ENCODE measurements at places on chromosomes 16 and 17.

- H3K27ac ChIP-seq: no peak overlapping the region
- H3K27me3 ChIP-seq: no peaks in the 10 kb centered on the region
- no peaks in the 10 kb centered on the region for H3K36me3 ChIP-seq
- DNase-seq: no peak
- no peak overlapping the region for H3K4me3 ChIP-seq
Measured at GRCh38 chr16:77262971-77263370, 63.8 kb downstream of the SYCE1L start.

DNA sequence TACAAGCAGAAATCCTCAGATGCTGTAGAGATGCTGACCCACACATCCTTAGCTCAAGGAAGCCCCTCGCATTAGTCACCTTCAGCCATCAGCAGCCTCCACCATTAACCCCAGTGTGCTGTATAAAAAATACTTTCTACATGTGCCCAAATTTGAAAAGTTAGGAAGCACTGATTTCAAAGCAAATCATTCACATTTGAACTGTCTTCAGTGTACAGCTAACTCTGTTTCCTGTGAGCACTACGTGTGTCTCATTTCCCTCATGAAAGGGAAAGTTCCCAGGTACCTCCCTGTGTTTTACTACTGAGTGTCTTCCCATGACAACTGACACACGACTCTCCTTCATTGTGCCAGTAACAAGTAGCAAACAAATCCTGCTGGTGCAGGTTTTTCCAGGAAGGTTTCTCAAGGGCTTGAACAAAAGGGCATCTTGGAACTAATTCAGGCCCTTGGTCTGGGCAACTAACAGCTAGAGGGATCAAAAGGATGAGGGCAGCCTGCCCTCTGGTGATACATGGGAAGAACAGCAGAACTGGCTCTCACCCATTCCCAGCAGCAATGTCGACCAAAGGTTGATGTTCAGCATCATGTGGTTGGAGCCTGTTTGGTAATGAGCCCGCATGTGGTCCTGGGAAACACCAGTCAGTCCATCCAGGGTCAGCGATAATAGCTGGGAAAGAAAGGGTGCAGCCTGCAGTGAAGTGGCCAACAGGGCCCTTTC, 4.0 kb downstream of the SLC35B1 start:
- no peaks in the 10 kb centered on the region for H3K27me3 ChIP-seq
- H3K36me3 ChIP-seq: peaks cover 27% of the 10 kb centered on the region
- H3K4me3 ChIP-seq: no peak overlapping the region
- DNase-seq: peak; percentile 18
- H3K4me1 ChIP-seq: peaks cover 11% of the 10 kb centered on the region
- H3K27ac ChIP-seq: no peak overlapping the region

- H3K27me3 ChIP-seq: no peaks in the 10 kb centered on the region
- peak; percentile 22 for DNase-seq
- no peaks in the 10 kb centered on the region for H3K36me3 ChIP-seq
- H3K27ac ChIP-seq: no peak overlapping the region
- H3K4me1 ChIP-seq: peaks cover 25% of the 10 kb centered on the region
- H3K4me3 ChIP-seq: peak overlapping the region; percentile 45
Measured at GRCh38 chr17:49996495-49997300, 1.7 kb upstream of the DLX3 start.

DNA sequence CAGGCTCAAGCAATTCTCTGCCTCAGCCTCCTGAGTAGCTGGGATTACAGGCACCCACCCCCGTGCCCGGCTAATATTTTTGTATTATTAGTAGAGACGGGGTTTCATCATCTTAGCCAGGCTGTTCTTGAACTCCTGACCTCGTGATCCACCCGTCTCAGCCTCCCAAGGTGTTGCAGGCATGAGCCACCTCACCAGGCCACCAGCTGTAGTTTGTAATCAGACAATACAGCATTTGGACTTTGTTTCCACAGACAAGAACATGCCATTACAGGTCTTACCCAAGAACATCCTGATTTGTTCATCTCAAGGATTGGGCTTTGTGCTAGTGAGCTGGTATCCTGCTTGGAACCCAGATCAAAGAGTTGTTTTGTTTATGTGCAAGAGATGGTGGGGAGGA, 30.1 kb downstream of the C17orf100 start:
- H3K27me3 ChIP-seq: peaks cover 7% of the 10 kb centered on the region
- no peak for DNase-seq
- no peaks in the 10 kb centered on the region for H3K4me1 ChIP-seq
- H3K36me3 ChIP-seq: no peaks in the 10 kb centered on the region
- no peak overlapping the region for H3K27ac ChIP-seq
- no peak overlapping the region for H3K4me3 ChIP-seq

- H3K27ac ChIP-seq: peak overlapping the region; percentile 76
- no peaks in the 10 kb centered on the region for H3K27me3 ChIP-seq
- H3K4me1 ChIP-seq: peaks cover 18% of the 10 kb centered on the region
- DNase-seq: no peak
- peak overlapping the region; percentile 69 for H3K4me3 ChIP-seq
Measured at GRCh38 chr17:44217738-44218343, 1.6 kb downstream of the UBTF start.

DNA sequence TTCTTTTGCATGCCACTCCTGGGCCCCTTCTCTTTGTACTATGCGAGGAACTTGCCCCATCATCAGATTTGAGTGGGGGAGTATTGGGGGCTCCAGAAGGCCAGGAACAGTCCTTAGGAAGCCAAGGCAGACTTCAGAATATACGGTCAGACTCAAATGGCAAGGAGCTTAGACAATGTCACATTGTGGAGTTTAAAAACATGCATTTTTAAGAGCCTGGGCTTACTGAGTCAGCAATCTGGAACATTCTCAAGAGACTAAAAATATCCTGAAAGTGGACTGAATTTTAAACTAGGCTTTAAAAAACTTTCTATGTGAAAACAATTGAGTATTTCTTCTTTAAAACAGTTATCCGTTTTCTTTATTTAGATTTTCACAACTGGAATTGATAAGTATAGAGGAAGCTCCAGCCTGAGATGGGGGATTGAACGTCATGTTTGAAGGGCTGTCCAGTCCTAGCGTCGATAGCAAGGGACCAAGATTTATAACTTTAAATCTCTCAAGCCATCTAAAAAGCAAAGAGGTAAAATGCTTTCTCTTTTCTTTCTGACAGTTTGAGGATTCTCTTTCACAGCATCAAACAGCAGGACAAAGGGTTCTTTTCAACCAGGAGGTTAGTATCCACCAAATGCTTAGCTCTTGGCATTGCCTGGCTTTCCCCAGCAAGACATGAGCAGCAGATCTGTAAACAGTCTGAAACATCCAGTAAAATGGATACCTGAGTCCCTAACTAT, 45.8 kb upstream of the CDRT4 start:
- H3K27ac ChIP-seq: no peak overlapping the region
- H3K27me3 ChIP-seq: no peaks in the 10 kb centered on the region
- DNase-seq: no peak
- H3K4me1 ChIP-seq: no peaks in the 10 kb centered on the region
- H3K36me3 ChIP-seq: no peaks in the 10 kb centered on the region

GRCh38 chr17:39800540-39800939, 62.8 kb downstream of the GRB7 start:
- no peak for DNase-seq
- H3K4me1 ChIP-seq: no peaks in the 10 kb centered on the region
- no peaks in the 10 kb centered on the region for H3K36me3 ChIP-seq
- H3K27me3 ChIP-seq: peaks cover 9% of the 10 kb centered on the region
- H3K4me3 ChIP-seq: no peak overlapping the region
- no peak overlapping the region for H3K27ac ChIP-seq

- H3K4me3 ChIP-seq: no peak overlapping the region
- no peaks in the 10 kb centered on the region for H3K36me3 ChIP-seq
- H3K27me3 ChIP-seq: peaks cover 5% of the 10 kb centered on the region
- H3K4me1 ChIP-seq: no peaks in the 10 kb centered on the region
- H3K27ac ChIP-seq: no peak overlapping the region
Measured at GRCh38 chr16:86013867-86014266, 114.9 kb downstream of the IRF8 start.

DNA sequence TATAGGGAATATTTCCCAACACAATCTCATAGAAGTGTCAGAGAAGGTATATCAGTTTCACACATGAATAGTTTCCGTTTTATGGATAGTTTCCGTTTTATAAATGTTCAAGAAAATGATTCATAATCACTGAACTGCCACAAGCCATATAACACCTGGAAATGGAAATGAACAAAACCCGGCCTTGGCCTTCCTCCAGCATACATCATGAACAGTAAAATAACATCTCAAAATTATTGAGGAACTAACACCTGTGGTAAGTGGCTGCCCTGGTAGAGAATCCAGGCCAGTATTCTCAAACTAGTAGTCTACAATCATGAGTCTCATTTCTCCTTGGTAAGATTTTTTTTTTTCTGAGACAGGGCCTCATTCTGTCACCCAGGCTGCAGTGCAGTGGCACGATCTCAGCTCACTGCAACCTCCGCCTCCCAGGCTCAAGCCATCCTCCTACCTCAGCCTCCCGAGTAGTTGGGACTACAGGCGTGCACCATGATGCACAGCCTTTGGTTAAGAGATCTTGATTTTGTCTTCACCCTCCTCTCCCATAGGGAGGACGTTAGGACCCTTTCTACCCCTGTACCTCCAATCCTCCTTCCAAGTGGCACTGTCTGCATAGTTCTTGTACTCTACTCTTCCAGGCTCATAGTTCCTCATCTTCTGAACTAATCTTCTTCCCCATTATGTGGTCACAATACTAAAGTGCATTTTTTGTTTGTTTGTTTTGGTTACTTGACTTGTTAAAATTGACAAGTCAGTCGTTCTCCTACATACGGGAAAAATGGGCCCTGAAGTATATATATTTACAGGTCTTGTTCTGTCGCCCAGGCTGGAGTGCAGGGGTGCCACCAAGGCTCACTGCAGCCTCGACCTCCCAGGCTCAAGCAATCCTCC, 15.0 kb upstream of the RGS9 start:
- H3K4me3 ChIP-seq: peak overlapping the region; percentile 63
- peak overlapping the region; percentile 77 for H3K27ac ChIP-seq
- H3K4me1 ChIP-seq: peaks cover 4% of the 10 kb centered on the region
- DNase-seq: no peak
- no peaks in the 10 kb centered on the region for H3K36me3 ChIP-seq

- DNase-seq: no peak
- H3K27ac ChIP-seq: no peak overlapping the region
- no peak overlapping the region for H3K4me3 ChIP-seq
- H3K36me3 ChIP-seq: no peaks in the 10 kb centered on the region
- H3K27me3 ChIP-seq: no peaks in the 10 kb centered on the region
Measured at GRCh38 chr17:17910060-17910459, 62.1 kb downstream of the TOM1L2 start.

- H3K4me1 ChIP-seq: peaks cover 45% of the 10 kb centered on the region
- H3K4me3 ChIP-seq: peak within 1 kb of the TSS; percentile 89
- no peak for DNase-seq
- peaks cover 3% of the 10 kb centered on the region for H3K36me3 ChIP-seq
Measured at GRCh38 chr17:78378225-78379130, at the start of gene PGS1. Gene PGS1 (plus strand): TSS chr17:78378649. CDS start chr17:78378666, 17 bp downstream.

DNA sequence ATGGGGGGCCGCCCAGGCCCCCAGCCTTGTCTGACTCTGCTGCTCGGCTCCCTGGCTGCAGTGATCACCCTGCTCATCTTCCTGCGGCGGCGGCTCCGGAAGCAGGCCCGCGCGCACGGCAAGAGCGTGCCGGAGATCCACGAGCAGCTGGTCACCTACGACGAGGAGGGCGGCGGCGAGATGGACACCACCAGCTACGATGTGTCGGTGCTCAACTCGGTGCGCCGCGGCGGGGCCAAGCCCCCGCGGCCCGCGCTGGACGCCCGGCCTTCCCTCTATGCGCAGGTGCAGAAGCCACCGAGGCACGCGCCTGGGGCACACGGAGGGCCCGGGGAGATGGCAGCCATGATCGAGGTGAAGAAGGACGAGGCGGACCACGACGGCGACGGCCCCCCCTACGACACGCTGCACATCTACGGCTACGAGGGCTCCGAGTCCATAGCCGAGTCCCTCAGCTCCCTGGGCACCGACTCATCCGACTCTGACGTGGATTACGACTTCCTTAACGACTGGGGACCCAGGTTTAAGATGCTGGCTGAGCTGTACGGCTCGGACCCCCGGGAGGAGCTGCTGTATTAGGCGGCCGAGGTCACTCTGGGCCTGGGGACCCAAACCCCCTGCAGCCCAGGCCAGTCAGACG, 24.4 kb upstream of the BEAN1 start:
- H3K36me3 ChIP-seq: no peaks in the 10 kb centered on the region
- H3K4me1 ChIP-seq: no peaks in the 10 kb centered on the region
- DNase-seq: no peak
- H3K27me3 ChIP-seq: no peaks in the 10 kb centered on the region

DNA sequence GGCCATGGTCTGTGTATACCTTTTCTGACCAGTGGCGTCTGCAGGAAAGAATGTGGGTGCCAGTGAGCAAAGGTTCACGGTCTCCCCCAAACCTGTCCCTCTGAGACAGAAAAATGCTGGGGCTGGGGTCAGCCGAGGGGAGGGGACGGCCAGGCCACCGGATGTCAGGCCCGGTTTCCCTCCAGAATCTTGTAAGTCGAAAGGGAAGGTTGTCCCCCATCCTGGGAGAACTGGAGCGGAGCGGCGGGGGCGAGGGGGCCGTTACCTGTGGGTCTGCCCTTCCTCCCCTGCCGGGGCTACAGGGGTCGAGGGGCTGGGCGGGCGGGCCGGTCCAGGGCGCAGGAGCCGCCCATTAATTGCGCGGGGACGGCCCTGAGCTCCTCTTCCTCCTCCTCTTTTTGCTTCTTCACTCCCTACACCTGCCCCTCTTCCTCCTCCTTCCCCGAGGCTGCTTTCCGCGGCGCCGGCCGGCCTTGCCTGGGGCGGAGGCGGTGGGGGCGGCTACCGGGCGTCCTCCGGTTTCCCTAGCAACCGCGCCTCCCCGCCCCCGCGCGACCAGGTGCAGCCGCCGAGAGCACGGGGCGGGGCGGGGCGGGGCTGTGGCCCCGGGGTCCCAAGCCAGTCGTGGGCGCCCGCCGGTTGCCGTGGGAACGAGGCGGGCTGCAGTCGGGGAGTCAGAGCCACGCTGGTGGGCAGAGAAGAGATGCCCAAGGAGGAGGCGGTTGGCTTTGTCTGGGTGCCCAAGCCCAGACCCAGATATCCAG, at the start of gene MARCHF10:
Gene MARCHF10 (minus strand): TSS at position 503 of the 764 bp plus-strand sequence. CDS start 6,579 bp downstream, outside the sequence.
- no peaks in the 10 kb centered on the region for H3K27me3 ChIP-seq
- H3K27ac ChIP-seq: no peak within 1 kb of the TSS
- no peak for DNase-seq
- no peaks in the 10 kb centered on the region for H3K36me3 ChIP-seq
- peak within 1 kb of the TSS; percentile 46 for H3K4me3 ChIP-seq
- no peaks in the 10 kb centered on the region for H3K4me1 ChIP-seq

- peak overlapping the region; percentile 72 for H3K27ac ChIP-seq
- no peaks in the 10 kb centered on the region for H3K36me3 ChIP-seq
- peak overlapping the region; percentile 61 for H3K4me3 ChIP-seq
- H3K4me1 ChIP-seq: peaks cover 56% of the 10 kb centered on the region
- no peak for DNase-seq
Measured at GRCh38 chr17:78717431-78717980, 64.6 kb downstream of the CYTH1 start.

All from Panc1 (cell line).